DMS79 (cell line): ENCODE measurements at places on chromosomes 12 and 14.

- no peak for DNase-seq
Measured at GRCh38 chr14:61663312-61663979, 31.9 kb upstream of the HIF1A start.

- DNase-seq: no peak
Measured at GRCh38 chr12:2957816-2958431, 1.3 kb upstream of the TEAD4 start.

GRCh38 chr14:37816743-37817295 lies 221.4 kb downstream of the TTC6 start:
- DNase-seq: no peak

DNA sequence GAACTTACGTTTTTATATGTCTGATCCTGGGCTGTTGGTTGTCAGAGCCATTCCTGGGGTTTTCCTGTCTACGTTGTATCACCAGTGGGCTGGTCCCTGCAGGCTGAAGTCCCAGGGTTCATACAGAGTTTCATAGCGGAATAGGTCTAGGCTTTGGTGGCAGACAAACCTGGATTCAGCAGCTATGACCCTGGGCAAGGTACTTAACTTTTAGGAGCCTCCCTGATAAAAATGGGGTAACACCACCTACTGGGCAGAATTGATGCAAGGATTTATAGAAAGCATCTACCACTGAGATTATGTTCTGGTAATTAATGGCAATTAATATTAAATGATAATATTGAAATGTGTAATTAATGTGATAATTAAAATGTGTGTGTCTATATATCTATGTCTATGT lies 141.2 kb downstream of the SYNE2 start:
- DNase-seq: no peak

- no peak for DNase-seq
Measured at GRCh38 chr12:109214131-109214530, 95.0 kb downstream of the FOXN4 start.

DNA sequence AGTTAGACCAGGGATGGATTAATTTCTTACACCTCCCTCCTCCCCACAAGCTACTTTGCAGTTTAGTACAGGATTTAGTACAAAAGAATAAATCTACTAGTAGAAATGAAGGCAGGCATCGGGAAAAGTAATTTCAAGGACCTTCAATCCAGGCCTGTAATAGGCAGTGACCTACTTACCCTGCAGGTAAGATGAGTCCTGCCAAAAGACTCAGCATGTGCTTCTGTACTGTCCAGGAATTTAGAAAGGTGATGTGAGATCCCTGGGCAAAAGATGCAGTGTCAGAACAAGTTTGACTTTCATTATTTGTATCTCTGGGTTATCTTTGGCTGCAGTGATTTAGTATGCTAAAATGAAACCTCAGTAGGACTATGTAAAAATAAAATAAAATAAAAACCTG lies 403.0 kb downstream of the NOVA1 start:
- DNase-seq: no peak
